ENCODE measurements at places on chromosomes 16 and 17.

DNA sequence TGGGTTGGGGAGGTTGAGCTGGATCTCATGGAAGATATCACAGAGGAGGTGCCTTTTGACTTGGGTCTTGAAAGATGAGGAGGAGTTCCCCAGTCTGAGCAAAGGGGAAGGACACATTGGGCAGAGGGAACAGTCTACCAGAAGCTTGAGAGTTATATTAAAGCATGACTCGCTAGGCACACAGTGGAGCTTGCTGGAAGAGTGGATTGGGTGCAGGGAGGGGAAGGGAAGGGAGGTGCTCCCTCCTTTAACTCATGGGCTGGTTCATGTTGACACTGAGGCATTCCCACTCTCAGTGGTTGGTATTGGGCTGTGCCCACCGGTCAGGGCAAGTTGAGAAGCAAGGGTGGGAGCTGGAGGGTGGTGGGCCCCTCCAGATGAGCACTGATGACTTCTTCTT lies 5.9 kb downstream of the TMEM98 start:
- no peak for DNase-seq

GRCh38 chr16:30567991-30568638 lies 3.4 kb downstream of the ZNF688 start:
- peak; percentile 39 for DNase-seq

DNA sequence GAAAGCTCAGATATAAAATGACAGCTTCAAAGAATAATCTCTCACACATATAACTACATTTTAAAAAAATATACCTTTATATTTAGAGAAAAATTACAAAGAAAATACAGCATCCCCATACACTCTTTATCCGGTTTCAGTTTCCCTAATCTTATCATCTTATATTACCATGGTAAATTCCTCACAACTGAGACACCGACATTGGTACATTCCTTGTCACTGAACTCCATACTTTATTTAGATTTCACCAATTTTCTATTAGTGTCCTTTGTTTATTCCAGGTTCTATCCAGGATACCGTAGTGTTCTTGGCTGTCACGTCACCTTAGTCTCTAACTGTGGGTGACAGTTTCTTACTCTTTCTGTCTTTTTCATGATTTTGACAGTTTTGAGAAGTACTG lies 22.0 kb upstream of the ABCA10 start:
- DNase-seq: no peak

DNA sequence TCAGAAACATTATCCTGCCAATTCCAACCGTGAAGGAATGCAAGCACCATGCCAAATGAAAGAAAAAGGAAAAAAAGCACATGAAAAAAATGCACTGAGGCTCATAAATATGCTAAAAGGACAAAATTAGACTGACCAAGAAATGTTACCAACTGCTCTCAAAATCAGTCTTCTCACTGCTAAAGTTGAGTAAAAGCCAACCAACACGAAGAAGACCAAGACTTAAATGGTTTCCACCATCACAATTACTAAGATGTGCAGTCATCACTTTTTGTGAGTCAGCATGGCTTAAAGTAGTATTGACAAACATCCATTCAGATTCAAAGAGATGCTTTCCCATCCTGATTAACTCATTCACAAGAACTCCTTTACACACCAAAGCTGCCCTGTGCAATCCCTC lies 16.4 kb downstream of the CDYL2 start:
- DNase-seq: no peak

DNA sequence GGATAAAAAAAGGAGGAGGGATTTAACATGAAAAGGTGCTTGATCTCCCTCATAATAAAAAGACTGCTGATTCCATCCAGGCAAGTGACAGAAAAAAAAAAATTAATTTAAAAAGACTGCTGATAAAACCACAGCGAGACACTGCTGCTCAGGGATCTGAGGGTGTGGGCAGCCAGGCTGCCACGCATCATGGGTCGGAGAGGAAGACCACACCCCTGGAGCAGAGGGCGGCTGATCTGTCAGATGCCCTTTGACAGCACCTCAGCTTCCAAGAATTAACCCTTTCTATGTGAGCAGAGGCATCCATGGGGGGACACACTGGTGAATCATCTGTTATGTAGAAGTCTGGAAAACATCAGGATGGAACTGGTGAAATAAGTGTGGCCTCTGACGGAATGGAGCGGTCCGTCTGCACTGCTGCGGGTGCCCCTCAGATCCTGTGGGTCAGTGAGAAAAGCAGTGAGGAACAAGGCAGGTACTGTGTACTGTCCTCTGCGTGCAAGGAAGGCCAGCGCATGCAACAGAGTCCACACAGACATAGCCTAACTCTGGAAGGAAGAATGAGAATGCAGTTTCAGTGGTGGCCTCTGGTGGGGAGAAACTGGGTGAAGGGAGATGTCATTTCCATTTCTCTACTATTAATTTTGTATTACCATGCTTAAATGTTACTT lies 19.8 kb downstream of the MAPT start:
- DNase-seq: no peak

DNA sequence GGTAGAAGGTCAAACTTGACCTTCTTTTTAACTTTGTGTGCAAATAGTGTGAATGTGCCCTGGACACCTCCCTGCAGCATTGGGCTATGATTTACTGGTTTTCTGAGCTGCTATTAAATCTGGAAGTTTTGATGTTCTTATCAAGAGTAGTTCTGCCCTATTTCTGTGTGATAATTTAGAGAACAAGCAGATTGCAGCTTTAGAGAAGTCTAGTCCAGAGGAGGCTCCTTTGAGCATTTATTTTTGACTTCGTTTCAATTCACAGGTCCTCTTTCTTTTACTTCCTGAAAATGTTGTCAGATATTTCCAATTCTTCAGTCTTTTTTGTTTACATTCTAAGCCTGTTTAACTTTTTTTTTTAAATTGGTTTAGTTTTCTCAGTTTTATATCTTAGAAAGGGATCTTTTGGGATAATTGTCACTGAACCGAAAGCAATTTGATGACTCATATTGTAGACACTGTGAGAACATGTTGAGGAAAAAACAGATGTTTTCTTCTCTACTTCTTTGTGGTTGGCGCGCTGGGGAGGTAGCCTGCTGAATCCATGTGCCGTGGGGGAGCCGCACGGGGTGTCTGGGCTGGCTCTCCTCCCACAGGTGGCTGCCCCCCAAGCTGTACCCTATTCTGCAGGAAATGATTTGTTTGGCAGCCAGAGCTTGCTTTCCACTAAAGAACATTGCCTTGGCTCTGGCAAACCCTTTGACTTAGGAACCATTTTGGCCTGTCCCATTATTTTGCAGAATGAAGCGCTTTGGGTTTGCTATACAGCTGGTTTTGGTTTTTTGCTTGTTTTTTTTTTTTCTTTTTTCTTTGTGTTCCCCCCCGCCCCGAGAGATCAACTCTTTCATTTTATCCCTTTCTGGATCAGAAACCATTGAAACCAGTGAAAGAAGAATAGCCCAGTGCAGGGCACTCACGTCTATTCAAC lies 53.4 kb downstream of the MFSD11 start:
- DNase-seq: peak; percentile 29
